Stimulated activated CD8-positive, alpha-beta memory T cell treated with anti-CD3 and anti-CD28 coated beads, Interleukin-7, amount 100 ng/mL, for 48 hours (primary cell): ENCODE measurements at places on chromosomes 6 and 20.

DNA sequence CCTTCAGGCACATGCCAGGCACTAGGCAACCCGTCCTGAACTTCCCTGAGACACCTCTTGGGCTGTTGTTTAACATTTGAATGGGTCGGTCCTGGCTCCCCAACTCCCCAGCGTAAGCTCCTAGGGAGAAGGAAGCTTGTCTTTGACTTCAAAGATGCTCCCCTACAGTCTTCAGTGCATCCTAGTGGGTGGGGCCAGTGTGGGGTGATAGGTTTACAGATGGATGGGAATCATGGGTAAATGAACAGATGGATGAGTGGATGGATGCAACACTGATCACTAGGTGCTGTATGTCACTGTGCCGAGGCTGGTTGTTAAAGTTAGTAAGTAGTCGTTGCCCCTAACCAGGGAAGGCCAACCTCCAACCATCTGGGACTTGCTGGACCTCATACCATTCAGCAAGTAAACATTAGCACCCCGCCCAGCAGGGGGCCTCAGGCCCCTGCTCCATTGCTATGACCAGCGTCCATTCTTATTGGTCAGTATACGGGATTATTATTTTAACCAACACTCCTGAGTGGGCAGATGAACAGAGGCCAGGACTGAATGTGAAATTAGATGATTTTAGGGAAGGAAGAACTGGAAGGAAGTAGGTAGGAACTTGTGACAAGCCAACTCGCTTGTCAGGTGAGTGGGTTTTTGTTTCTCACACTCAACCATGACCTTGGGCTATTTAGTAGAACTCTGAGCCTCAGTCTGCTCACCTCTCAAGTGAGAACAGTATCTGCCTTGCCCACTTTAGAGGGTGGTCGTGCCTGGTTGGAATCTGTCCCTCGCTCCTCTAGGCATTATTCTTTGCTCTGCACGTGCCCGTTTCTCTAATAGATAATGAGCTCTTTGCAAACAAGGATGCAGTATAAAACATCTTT, 82.9 kb upstream of the FOXP4 start:
- DNase-seq = no peak

DNA sequence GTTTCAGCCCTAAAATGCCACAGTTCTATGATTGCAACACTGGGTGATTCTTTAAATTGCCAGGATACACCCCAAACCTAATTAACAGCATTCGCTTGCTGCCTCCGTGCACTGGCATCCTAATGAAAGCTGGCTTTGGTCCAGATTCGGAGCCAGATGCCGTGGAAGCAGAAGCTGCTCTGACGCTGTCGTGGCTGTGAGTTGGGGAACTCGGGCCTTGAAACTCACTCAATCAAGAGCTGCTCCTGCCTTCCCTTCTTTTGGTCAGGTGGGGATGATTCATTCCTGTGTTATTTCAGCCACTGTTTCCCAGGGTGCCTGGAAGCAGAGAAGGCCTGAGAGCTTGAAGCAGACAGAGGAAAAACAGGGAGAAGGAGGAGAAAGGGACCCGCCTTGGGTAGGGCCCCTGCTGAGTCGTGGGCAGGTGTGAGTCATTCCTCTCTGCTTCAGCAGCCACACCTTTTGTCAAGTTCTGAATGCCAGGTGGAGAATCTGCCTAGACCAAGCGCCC, 36.2 kb upstream of the DSP start:
- no peak for DNase-seq

DNA sequence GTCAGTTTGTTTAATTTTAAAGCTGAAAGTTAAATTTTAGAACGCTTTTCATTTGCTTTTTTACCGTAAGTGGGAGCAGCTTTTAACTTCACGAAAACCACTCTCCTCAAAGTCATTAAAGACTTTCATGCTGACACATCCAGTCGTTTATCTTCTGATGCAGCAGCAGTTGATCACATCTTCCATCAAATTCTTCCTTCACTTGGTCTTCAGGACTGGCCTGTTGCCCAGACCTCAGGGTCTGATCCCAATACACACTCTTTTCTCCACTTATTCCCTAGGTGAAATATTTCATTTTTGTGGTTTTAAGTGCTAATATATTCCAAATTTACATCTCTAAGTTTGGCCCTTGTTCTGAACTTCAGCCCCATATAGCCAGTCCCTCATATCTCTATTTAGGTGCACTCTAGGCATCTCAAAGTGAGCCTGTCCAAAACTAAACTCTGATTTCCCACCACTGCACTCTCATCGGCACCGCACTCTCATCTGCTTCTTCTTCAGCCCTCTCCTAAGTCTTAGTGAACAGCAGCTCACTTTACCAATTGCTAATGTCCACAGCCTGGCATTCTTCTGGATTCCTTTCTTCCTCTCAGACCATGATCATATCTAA, 20.4 kb downstream of the AFDN start:
- DNase-seq = no peak

GRCh38 chr6:1591243-1591642, 18.5 kb upstream of the FOXC1 start:
- no peak for DNase-seq

DNA sequence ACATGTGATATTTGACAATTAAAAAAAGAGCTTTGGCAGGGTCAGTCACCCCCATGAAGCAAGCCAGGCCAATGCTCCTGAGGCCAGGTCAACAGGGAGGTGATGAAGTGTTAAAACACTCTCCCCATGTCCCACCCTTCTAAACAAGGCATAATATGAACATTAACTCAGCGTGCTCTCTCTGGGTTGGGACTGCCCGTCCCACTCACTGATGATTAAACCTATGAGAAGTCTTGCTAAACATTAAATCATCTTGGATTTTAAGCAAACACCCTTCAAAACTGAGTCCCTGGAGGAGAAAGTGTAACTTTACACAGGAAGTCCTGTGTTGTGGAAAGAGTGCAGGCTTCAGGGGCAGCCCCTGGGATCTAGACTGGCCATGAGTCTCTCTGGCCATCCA, 558.5 kb downstream of the CD83 start:
- DNase-seq = no peak

- DNase-seq = no peak
Measured at GRCh38 chr20:1448081-1448620, 18.5 kb downstream of the NSFL1C start.

- no peak for DNase-seq
Measured at GRCh38 chr6:4909063-4909706, 94.7 kb downstream of the RPP40 start.

DNA sequence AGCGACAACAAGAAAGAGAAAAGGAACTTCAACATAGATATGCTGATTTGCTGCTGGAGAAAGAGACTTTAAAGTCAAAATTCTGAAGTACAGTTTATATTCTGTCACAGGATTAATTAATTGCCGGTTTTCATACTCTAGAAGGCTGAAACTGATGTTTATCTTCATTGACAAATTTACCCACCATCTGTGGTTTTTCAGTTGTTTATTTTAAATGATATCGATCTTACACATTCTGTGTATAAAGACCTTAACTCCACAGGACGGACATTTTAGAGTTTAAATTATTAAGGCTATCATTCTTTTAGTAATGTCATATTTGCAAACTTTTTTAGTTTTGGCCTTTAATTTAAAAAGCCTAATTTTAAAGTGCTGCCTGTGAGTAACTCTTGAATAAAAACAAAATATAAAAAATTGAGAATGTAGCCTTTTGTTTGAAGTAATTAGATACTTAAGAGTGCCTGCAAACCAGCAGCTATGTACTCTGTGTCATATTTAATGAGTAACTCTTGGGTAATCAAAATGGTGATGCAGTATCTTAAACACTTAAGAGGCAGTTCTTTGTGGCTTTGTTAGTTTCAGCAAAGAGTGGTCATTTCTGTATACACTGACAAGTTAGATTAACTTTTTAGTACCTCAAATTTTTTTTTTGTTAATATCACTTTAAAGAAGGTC, 59.3 kb downstream of the CDC5L start:
- DNase-seq = no peak

DNA sequence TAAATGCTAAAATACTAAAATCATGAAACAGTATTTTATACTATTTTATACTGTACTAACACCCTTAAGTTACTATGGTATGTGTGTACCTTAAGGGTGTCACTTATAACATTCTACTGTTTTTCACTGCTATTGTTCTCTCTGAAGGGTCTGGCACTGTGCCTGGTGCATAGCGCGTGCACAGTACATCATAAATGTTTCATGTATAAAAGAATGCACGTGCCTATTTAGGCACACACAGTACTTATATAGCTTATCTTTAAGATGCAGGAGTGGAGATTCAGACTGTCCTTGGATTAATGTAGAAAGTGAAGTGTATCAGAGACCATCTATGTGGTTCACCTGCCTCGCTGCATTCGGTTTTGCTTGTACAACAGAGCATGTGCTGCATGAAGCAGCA, 64.0 kb upstream of the SGK1 start:
- DNase-seq = no peak

DNA sequence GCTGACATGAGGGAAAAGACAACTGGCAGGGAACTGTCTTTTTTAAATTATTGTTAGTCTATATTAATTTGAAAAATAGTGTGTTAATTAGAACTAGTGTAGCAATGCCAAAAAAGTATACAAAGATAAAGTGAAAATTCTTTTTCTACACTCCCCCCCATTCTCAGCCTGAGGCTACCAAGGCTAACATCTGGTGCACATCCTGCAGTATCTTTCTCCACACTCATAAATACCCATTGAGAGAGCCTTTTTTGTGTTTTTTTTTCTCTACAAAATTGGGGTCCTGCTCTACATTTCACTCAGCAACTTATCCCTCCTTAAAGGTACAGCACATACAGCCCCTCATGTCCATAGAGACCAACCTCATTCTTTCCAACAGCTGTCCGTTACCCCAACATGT, 20.7 kb downstream of the PREX1 start:
- DNase-seq = no peak

DNA sequence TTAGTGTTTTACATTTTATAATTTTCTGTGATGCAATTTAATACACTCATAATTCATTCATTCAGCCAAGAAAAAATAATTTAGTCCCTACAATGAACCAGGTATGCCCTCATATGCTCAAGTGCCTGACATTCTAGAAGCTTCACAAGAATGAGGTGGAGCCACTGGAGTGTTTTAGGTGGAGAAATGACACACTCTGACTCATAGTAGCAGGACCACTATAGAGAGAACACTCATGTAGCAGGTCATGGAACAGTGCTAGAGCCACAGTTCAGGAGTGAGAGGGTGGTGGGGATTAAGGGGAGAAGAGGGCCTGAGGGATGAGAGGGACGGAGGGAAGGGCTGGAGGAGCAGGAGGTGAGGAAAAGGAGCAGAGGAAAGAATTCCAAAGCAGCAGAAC, 1.4 kb upstream of the HLA-G start:
- DNase-seq = no peak

DNA sequence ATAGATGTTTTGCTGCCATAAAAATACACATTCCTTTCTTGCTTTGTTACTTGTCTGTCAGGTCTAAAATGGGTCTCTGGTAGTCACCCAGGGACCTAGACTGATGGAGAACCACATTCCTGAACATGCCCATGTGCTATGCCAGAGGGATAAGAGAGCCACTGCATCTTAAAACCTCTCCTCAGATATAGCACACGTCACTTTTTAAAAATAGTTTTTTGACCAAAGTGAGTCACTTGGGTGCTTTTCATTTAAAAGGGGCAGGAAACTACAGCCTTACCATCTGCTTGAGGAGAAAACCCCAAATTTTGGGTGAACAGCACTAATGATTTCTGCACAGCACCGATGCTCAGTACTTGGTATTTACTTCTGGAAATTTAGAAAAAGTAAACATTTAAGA, 197.8 kb downstream of the OGFRL1 start:
- DNase-seq = no peak

DNA sequence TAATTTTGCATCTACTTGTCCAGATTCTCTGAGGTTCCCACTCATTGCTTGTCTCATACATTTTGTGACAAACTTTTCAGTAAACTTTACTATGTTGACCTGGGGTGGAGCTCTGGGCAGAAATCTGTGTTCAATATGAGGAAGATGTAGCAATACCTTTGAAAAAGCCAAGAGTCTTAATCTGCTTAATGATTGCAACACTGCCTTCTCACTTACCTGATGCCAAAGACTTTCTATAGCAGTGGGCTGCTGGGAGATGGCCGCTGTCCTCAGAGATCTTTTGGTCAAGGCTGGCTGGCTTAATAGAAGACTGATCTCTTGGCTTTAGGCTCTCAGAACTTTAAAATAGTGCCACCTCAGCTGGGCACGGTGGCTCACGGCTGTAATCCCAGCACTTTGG, 70.1 kb upstream of the RBM24 start:
- DNase-seq = no peak

DNA sequence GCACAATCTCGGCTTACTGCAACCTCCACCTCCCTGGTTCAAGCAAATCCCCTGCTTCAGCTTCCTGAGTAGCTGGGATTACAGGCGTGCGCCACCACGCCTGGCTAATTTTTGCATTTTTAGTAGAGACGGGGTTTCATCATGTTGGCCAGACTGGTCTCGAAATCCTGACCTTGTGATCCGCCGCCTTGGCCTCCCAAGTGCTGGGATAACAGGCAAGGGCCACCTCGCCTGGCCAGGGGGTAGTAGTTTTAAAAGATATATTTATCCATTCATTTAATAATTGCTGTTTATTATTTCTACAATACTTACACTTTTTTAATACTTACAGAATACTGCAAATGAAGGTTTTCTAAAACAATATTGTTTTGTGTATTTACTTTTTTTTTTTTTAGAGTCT, 15.5 kb upstream of the DDX27 start:
- no peak for DNase-seq

DNA sequence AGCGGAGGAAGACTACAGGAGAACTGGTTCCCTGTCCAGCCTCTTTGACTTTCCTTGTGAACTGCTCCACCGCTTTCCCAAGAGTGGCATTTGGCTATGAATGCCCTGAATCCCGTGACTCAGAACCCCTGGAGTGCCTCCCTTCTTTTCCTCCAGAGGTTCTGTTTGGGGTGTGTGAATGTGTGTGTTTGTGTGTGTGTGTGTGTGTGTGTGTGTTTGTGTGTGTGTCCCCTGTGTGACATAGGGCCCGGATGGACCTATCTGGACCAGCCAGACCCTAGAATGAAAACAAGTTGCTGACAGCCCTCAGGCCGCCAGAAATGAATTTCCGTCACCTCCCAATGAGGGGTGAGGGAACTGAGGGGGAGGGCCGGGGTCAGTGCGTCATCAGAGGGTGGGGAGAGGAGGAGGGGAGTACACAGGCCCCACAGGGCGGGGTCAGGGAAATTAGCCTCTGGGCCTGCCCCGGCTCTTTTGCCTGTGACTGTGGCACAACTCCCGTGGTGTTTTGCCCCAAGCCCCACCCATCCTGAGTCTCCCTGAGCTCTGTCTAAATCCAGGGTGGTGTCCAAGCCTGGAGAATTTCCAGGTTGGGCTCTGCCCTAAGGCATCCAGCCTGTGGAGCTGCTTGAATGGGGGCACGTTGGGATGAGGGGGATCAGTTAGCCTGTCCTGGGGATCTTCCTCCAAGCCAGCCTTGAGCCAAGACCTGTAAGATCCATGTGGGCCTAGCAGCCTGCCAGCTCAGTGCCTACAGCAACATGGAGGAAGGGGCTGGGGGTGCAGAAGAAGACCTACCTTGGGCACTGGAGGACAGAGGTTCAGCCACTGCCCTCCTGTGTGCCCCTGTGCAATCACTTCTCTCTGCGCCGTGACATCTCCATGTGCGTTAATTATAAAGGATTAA, 15.2 kb upstream of the MRPS18A start:
- DNase-seq = peak; percentile 20
